COLO829 (cell line): ENCODE measurements at places on chromosomes 3 and 15.

GRCh38 chr3:129626744-129627349 is 20.4 kb upstream of the PLXND1 start:
- peak; percentile 95 for DNase-seq

DNA sequence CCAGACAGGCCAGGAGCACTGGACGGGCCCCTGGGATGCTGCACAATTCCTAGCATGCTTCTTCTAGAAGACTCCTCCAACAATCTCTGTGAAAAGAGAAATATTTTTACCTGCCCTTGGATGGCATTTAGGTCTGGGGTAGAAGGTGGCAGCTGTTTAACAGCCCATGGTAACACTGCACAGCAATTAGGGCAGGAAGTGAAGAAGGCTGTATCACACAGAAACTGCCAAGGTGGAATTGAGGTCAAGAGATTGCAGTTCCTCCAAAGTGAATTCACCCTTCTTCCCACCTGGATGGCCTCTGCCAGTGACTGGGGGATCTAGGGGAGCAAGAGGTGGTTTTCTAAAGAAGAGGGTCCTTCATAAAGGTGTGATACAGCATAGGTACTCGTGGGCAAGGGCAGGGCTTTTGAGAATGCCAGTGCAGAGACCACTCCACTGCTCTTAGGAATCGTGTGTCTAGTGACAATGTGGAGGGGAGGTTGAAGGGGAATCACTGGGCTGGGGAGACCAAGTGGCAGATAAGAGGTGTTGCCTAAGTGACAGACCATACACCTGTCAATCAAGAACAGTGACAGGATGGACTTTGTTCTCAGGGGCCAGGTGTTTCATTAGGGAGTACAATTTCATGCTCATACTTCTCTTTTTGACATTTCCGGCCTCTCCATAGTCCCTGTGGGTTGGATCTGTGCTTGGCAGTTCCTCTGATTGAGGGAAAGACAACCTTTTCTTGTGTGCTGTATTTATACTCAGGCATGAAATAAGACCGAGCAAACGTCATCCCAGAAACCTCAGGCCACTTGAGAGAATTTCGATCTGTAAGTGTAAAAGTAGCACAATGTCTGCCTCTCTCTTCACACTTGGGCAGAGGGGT is 83.5 kb upstream of the BCL6 start:
- no peak for DNase-seq

DNA sequence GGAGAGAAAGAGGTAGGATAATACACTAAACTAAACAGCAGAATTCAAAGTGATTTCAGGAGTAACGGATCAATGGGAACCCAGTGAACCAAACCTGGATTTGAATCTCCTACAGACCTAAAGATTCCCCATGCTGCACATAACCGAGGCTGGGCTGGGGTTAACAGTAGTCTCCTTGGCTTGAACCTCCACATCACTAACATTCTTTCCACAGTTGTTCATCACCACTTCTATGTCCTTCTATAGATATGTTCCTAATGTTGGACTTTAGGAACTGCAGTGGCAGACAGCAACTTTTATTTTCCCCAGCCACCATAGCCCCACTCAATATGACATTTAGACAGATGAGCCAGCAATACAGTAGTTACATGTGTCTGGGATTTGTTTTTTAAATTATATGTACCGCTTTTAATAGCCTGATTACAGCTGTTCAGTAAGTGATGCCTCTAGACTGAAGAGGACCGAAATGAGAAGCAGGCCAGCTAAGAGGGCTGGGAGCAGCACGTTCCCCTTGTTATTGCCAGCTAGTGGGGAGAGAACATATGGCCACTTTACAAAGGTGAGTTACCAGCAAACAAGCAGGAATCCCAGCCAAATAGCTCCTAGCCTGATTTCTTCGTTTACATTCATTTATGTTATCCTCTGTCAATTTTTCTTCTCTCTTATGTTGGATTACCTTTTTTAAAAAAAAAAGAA is 472.6 kb upstream of the CDIN1 start:
- DNase-seq, result no peak

GRCh38 chr3:14377838-14378169 is 24.6 kb upstream of the SLC6A6 start:
- no peak for DNase-seq

DNA sequence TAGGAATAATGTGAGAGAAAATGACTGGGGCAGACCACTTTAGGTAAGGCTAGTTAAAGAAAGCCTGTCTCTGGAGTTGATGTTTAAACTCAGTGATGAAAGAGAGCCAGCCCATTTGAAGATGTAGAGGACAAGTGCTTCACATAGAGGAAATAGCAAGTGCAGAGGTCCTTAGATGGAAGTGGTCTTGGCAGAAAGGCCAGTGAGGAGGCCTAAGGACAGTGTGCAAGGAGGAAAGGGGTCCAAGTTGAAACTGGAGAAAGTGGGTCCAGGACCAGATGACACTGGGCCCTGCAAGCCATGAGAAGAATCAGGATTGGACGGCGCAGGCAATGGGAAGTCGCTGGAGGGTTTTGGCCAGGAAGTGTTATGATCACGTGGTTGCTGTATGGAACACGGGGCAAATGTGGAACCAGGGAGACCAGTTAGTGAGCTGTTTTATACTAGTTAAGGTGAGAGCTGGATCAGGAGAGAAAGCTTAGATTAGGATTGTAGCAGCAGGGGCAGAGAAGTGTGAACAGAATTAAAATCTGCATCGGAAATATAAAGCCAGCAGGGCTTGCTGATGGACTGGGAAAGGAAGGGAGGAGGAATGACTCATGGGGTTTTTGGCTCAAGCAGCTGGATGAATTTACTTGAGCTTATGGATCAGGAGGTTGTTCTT is 48.0 kb upstream of the SCAANT1 start:
- peak; percentile 59 for DNase-seq

- DNase-seq, result no peak
These were observed 107.9 kb upstream of the EPHA6 start for GRCh38 chr3:96706509-96706908.

DNA sequence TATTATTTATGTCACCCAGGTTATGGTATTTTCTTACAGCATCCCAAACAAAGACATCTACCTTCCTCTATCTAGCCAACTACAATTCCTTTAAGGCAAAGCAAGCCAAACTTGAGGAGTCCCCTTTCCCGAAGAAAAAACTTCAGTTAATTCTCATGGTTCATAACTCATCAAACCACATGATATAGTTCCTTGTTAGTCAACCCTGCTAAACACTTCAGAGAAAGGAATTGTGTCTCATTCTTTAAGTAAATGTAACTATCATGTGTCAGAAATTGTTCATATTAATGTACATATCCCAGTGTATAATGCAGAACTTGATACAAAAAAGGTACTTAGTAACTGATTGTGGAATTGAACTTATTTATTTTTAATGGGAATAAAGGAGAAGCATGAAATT is 44.4 kb downstream of the ST3GAL6 start:
- DNase-seq, result no peak

- peak; percentile 29 for DNase-seq
These were observed 24.5 kb upstream of the ARNT2 start for GRCh38 chr15:80379693-80380092.

GRCh38 chr3:57673156-57673555 is 19.7 kb downstream of the DENND6A start:
- DNase-seq, result no peak

GRCh38 chr3:86733257-86733656 is 257.7 kb downstream of the VGLL3 start:
- no peak for DNase-seq

- DNase-seq, result no peak
These were observed 8.5 kb downstream of the MESP2 start for GRCh38 chr15:89784686-89784960.

DNA sequence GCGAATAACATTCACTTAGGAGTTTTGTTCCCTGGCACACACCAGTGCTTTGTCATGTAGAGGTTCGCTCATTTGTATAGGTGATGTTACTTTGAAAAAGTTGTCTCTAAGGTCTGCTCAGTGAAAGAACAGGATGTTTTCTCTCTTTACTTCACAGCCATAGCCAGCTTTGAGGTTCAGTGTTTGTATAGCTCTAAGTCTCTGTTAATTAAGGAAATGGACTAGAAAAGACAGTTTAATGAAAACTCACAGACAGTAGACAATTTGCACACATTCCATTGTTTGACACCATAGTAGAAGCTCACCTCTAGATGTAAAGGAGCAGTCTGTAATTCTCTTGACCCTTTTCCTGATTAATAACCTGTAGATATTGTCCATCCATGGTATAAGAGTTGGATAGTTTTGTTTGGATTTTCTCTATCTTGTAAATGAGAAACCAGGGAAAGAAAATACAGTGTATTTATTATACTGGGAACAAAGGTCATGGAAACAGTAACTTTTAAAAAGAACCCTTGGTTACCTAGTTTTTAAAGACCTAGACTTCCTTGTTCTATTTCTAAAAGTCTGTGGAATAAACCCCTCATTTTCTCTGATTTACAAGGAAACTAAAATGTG is 50.4 kb downstream of the PDE8A start:
- no peak for DNase-seq

GRCh38 chr3:51637941-51638471 is 33.0 kb upstream of the TEX264 start:
- peak; percentile 88 for DNase-seq

DNA sequence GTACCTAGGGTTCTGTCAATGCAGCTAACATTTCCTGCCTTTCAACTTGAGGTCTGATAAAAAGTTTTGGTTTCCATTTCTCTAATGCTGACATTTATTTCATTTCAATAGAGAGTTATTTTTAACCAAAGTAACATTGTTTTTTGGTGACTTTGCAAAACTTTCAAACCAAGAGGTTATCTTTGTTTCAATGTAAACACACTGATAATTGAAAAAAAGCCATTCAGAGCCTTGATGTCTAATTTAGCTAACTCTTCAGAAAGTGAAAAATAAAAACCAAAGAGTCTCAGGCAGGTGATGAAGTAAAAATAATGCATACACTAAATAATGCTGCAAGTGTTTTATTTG is 9.6 kb upstream of the TIPARP start:
- DNase-seq, result no peak

GRCh38 chr15:67101911-67102598 is 36.7 kb downstream of the SMAD3 start:
- no peak for DNase-seq

GRCh38 chr3:148901987-148902791 is 37.1 kb downstream of the CPA3 start:
- DNase-seq, result peak; percentile 51

DNA sequence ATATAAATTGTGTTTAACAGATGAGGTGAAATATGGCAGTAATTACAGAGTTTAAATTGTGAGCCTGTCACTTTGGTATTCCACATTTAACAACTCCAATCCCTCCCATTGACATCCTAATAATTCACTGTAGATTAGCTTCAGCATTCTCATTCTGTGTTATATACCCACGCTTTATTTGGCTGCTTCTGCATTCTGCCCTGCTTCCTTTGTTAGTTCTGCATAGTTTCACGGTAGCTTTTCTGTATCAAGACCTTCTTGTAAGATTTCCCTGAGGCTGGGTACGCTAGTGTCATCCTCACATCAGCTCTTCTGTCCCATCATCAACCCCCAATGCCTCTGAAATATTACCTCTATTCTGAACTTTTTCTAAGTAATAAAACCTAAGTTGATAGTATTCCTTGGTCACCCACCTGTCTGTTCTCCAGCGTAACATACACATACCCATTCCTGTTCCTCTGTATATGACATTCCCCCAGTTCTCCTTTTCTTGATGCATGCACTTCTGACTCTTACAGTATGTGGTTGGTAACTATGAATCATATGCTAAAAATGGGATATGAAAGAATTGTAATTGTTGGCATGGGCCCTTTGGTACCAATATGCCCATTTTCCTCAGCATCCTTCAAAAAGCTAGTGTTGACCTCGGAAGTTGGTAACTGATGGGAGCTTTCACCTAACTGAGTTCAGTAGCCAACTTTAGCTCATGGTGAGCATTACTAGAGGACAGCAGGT is 171.2 kb downstream of the KLHL25 start:
- DNase-seq, result no peak

- DNase-seq, result no peak
These were observed 15.5 kb downstream of the GRM2 start for GRCh38 chr3:51722362-51722761.

- no peak for DNase-seq
These were observed 44.3 kb downstream of the U2SURP start for GRCh38 chr3:143045639-143046038.

DNA sequence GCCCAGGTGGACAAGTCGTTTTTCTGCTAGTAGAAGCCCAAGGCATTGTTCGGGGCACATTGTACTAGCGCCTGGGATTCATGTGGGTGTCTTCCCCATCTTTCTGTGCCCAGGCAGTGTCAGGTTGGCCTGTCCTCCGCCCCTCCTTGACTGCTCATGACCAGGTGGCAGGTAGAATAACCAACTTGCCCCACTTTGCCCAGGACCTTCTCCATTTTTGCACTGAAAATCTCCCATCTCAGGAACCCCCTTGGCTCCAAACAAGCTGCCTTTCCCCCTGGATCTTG is 33.9 kb downstream of the PLA2G4D start:
- no peak for DNase-seq

GRCh38 chr15:70195587-70196305 is 98.0 kb upstream of the TLE3 start:
- DNase-seq, result no peak

DNA sequence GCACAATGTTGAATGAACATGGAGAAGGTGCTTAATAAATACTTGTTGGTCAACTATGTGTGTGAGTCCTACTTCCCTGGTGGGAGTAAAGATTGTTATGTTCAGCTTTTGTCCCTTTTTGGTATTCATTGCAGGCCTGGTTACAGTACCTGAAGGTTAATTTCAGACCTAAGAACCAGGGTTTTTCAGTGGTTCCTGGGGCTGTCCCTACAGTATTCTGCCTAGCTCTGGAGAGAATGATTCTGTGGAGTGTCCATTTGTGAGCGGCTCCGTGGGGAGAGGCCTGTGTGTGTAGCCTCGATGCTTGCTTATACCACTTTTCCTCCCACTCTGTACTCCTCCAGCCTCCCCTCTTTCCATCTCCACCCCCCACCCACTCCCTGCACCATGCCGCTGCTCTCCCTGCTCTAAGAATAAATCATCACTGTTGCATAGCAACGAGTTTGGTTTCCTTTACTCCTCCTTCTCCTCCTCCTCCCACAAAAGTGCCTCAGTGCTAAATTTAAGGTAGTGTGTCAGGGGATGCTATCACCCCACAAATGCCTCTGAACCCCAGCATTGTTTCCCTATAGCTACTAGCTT is 150.6 kb upstream of the ROPN1 start:
- DNase-seq, result no peak

DNA sequence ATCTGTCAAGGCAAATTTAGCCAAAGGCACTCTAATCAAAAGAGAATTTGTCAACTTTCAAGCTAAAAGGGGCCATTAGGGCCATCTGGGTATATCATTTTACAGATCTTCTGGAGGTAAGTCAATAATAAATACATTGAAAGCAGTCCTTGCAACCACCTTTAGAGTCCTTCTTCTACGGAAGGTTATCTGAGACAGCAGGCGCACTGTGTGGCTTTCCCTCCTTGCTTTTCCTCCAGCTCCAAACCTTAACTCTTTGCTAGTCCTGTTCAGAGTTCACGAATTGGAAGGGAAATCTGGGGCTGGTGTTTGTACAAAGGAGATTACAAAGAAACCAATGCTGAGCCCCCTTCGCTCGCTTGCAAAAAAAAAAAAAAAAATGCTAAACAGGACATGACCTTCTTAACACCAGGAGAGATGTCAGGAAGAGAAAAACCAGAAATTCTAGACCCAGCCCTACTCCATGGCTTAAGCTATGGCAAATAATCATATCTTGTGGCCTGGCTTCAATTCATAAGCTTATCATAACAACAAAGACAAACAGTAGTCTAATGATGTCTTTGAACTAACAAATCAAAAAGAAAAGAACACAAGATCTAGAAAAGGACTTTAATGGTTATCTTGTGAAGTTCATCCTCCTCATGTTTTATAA is 215.7 kb downstream of the STT3B start:
- DNase-seq, result no peak

GRCh38 chr3:69425249-69425648 is 39.4 kb upstream of the FRMD4B start:
- no peak for DNase-seq
